GM13976 (cell line): ENCODE measurements at places on chromosomes 5 and 9.

DNA sequence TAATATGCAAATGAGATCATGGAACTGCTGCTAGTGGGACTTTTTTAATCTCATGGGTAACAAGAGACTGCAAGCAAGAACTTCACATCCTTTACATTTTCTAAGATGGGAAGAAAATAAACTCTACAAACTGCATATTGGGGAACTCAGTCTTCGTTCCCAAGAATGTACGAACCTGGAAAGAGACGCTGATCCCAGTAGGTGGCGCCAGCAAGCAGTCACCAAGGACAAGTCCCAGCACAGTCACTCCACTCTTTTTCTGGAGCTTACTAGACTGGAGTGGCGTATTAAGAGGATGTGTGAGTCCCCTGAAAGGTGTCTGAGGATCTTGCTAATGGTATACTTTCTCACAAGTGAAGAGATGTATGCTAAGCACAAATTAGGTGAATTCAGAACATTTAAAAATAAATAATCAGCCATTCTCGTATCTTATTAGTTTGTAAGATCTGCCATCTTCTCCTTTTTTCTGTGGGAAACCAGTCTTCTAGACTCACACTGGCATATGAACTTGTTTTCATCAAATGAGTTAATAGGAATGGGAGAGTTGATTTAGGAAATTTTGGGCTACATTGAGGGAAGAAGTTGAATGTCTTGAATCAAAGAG lies 16.0 kb upstream of the PUM3 start:
- peak; percentile 51 for DNase-seq

- DNase-seq: no peak
These were observed 76.8 kb downstream of the CFAP77 start for GRCh38 chr9:132486706-132487350.

- DNase-seq: no peak
These were observed 23.7 kb downstream of the CNTFR start for GRCh38 chr9:34565856-34566255.

DNA sequence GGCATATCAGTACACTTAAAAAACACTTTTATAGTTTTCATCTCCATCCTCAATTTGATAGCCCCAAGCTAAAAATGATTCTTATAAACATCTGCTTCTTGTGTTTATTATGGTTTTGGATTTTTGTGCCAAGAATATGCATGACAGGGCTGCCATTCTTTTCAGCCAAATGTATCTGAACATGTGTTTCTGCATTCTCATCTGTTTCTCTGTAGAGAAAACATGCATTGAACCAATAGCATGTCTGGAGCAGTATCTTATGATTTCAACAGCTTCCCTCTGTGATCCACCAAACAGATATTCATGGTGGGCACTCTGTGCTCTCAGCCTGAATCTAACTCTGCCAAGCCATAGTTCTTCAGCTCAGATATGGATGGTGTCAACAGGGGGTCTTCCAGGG lies 99.3 kb upstream of the ERCC6L2 start:
- no peak for DNase-seq

DNA sequence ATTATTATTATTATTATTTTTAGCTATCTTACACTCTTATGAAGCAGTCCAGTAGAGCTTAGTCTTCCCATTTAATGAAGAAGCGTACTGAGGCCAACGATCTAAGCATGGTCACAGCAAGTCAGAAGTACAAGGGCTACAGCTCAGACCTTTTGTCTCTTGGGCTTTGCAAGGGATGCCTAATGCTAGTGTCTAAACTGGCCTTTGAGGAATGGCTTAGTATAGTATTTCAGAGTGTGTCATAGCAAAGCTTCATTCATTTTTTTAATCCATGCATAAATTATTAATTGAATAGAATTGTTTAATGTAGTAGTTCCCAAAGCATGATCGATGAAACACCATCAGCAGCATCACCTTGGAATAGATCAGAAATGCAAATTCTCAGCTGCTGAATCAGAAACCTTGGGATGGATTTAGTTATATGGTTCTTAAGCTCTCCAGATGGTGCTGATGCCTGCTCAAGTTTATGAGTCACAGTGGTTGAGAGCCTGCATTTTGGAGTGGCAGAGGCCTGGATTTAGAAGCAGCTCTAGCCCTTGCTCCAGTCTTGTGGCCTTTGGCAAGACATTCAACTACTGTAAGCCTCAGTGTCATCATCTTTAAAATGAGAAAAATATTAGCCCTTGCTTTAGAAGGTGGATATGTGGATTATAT lies 6.1 kb downstream of the IL12B start:
- DNase-seq: no peak

DNA sequence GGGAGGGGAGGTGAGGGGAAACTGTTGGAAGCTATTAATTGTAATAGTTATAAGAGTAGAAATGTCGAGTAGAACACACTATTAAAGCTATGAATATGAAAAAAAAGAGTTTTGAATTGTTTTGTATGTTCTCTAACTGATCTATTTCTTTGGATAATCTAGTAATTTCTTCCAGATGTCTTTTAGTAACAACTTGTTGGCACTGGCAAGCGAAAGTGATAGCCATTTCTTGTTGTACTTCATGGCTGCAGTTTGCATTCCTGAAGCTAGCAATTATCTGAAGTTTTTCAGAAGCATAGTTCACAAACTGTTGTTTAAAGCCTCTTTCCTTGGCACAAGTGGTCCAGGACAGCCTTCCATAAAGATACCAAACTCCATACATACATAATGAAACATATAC lies 49.4 kb upstream of the SPATA31C2 start:
- DNase-seq: no peak

DNA sequence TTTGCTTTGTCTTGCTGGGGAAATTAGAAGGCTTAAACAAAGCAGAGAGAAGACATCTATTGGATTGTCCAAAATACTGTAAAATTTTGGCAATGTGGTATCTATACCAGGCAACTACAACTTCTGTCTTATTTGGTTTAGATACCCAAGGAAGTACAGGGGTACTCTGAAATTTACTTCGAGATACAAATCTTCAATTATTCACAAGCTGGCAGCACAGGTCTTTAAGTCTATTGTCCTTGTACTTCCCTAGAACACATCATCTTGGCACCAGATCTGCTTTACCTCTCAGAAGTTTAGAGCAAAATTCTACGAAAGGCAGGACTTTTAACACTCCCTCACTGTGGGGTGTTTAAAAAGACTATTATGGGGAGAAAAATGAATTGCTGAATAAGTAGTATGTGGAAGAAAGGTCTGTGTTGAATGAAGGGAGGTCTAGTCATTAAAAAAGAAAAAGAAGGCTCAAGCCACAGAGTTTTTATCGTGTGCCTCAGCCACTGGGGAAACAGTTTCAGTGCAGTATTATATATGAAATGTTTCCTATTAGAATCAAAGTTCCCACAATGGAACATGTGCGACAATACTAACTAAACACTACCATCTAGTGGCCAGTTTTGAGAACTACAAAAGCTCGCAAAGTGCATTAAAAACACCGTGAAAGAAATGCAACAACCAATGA lies 93.7 kb downstream of the PDE4D start:
- peak; percentile 37 for DNase-seq

GRCh38 chr9:1956958-1957357 lies 58.2 kb upstream of the SMARCA2 start:
- DNase-seq: no peak
